ENCODE measurements at places on chromosomes 4 and X. TPM values are rescaled to one million over a fixed set of nuclear protein-coding genes. Genes with fewer than 3 reads are reported as not detected.
A peak's percentile ranks its signal among the peaks of the same experiment; 100 is the strongest.

GRCh38 chr4:127629371-127629770 is 3.4 kb upstream of the INTU start:
- DNase-seq: no peak

- DNase-seq: no peak
Measured at GRCh38 chr4:10102474-10103332, 13.9 kb downstream of the WDR1 start.

DNA sequence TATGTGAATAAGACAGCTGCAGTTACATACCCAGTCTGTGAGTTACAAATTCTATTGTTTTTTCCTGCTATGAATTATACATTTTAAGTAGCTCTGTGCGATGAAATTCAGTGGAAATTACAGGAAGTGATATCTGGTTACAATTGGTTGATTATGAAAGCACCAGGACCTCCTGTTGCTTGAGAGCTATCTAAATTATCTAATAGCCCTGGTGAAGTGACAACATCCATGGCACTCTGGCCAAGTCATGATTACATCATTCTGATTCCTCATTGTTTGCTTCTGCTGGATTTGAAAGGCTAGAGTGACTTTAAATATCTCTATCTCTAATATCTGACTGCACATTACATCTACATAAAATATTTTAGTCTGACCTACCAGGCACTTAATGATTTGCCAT is 515.0 kb downstream of the CFAP47 start:
- no peak for DNase-seq

DNA sequence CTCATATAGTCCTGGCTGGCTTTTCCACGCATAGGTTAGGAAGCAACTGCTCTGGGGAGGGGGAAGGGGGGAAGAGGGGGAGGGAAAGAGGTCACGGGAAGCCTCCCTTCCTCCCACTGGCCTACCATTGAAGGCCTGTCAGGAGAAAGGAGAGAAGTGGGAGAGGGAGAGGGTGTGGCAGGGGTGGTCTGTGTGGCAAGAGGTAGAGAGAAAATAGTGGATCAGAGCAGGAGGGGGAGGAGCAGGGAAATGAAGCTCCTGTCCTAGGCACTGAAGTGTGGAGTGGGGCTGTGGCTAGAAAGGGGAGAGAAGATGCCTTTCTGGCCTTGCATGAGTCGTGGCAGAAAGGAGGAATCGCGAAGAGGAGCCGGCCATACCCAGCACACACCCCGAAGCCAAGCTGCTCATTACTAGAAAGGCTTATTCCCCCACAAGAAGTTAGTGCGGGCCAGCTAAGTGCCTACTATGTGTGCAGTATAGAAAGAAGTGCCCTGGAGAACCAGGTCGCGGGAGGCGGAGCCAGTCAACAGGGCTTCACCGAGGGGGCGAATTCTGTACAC is 1.1 kb upstream of the TMEM164 start:
- no peak for DNase-seq

GRCh38 chrX:118976599-118977340 is 2.4 kb downstream of the LONRF3 start:
- DNase-seq: peak; percentile 80

GRCh38 chrX:72247206-72247942 is 8.5 kb upstream of the ERCC6L start:
- DNase-seq: no peak

DNA sequence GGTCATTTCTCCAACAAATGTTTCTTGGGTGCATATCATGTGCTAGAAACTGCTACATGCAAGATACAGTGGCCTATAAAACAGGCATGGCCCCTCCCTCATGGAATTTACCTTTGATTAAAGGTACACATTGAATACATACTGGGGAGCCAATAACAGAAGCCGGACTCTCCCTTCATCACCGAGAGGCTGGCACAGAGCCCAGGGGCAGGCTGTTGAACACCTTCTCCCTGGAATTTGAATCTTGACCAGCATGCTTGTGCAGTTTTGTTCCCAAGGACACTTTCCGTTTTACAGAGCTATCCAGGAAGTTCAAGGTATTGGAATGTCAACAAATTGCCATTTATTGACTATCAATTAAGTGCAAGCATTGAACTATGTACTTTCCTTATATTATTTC is 33.2 kb downstream of the PPARGC1A start:
- DNase-seq: no peak

DNA sequence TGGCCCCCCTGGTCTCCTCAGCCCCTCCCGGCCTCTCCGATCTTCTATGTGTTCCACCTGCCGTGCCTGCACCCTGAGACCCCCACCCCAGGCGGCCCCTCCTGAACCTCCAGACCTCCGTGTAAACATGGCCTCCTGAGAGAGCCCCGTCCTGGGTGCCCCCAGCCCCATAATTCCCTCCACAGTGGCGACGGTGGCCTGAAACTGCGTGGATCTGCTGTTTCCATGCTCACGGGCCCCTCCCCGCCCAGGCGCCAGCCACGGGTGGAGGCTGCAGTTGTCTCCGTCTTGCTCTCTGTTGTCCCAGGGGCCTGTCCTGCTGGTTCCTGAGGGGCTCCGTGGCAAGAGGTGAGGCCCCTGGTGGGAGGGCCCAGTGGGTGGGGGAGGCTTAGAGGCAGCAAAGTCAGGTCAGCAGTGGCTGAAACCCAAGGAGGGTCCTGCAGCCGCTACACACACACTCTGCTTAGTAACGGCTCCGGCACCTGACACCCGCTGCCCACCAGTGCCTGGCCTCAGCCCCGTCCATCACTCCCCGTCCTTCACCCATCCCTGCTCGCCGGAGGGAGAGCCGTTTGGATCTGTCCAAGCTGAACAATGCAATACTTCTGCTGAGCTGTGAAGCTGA is 75.8 kb downstream of the FAM53A start:
- peak; percentile 48 for DNase-seq

- DNase-seq: no peak
Measured at GRCh38 chr4:97152149-97152548, 991.1 kb downstream of the STPG2 start.

- DNase-seq: no peak
Measured at GRCh38 chr4:76896048-76896447, 1.9 kb downstream of the SOWAHB start.

- DNase-seq: no peak
Measured at GRCh38 chrX:10769195-10769594, 148.8 kb upstream of the MID1 start.

GRCh38 chrX:124592744-124593143 is 246.4 kb downstream of the SH2D1A start:
- DNase-seq: no peak

- no peak for DNase-seq
Measured at GRCh38 chrX:45424326-45424725, 223.7 kb upstream of the DIPK2B start.

GRCh38 chr4:83323136-83323535 is 11.5 kb downstream of the HPSE start:
- no peak for DNase-seq

- DNase-seq: no peak
Measured at GRCh38 chrX:125003746-125004446, 315.8 kb upstream of the TEX13C start.

DNA sequence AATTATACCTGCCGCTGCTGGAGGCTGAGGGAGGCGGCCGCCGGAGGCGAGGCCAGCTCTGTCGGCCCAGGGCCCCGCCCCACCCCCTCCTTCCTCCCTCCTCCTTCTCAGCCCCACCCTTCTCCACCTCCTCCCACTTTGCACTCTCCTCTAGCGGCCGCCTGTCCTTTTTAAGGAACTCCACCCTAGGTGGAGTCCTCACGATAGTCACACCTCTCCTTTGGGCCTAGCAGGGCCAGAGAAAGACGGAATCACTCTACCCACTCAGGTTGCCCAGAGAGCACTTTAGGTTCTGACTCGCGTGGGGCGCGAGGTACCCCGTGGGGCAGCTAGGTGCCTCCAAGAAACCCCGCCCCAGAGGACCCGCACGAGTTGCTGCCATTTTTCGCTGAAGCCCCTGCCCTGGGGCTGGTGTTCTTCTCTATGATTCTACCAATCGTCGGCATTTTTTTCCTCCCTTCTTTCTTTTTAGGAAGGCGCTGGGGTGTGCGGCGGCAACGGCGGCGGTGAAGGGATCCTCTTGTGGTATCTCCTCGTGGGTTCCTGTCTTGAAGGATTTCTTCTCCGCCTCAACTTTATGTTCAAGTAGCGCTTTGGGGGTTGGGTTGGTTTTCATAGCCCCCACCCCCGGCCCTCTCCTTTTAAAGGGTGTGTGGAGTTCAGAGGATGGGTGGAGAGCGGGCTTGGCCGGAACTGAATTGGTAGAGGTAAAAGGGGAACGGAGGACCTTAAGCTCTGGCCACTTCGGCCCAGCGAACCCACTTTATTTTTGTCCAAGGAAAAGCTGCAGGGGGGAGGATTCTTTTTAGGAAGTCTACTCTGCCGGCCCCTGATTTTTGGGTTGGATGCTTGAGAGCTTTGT is at the start of gene KLF8:
KLF8 (plus strand) TSS at position 136 of the 862 bp plus-strand sequence. CDS start 979 bp downstream, outside the sequence.
- DNase-seq: peak; percentile 76

- no peak for DNase-seq
Measured at GRCh38 chr4:110865611-110866259, 242.9 kb upstream of the PITX2 start.

PLAC8 gene
- total RNA-seq: 0.71 TPM

USP26 gene
- total RNA-seq: not detected

SSX2 gene
- total RNA-seq: not detected

CENPVL3 gene
- total RNA-seq: not detected

MTTP gene
- total RNA-seq: 12.8 TPM

SYP gene
- total RNA-seq: 8.0 TPM

CSAG2 gene
- total RNA-seq: not detected

CA5B gene
- 8.6 TPM for total RNA-seq

PAPSS1 gene
- 30.0 TPM for total RNA-seq

Data from sigmoid colon (tissue), 7 donors.